ENCODE measurements at places on chromosomes 11 and 22.
A peak's percentile ranks its signal among the peaks of the same experiment; 100 is the strongest.

- DNase-seq = no peak
These were observed 23.2 kb upstream of the UBASH3B start for GRCh38 chr11:122632181-122632824.

- no peak for DNase-seq
These were observed 16.4 kb downstream of the NRIP3 start for GRCh38 chr11:8987446-8987845.

DNA sequence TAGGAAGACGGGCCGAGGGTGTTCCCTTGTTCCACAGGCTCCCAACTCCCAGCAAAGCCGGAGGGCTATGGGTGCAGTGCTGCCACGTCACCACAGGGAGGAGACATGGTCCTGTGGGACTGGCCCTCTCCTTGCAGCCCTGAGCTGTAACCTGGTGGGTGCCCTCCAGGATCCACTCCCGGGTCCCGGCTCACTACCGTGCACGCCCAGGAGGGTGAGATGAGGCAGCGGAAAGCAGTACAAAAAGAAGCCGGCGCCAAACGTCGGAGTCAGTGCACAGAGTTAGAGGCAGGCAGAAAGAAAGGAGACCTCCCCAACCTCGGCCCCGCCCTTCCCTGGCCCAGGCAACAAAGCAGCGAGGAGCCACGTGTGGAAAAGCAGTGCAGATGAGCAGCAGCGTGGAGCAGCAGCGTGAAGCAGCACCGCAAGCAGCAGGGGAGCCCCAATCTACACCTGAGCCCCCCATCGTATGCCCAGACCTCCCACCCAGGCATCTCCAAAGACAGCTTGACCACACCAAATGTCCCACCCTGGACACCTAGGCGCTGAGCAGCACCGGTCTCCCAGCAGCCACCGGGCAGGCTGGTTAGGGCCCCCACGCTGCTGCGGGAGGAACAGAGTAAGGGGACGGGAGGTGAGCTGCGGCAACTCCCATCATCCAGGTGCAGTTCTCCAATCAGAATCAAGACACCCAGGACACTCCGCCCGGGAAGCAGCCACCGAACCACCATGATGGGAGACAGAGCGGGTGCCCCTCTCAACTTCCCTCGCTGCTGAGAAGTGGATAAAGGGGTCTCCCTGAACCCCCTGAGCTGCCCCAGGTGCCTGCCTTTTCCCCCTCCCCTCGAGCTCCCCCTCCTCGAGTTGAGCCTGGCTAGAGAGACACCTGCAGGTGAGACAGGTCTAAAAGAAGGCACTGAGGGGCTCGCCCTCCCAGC lies 28.8 kb downstream of the IGSF9B start:
- peak; percentile 53 for DNase-seq

GRCh38 chr11:65911682-65912568 lies 6.9 kb downstream of the C11orf68 start:
- DNase-seq = no peak

All from OCI-LY7 (cell line).